ENCODE measurements at places on chromosomes 4 and X. TPM values are rescaled to one million over a fixed set of nuclear protein-coding genes. Genes with fewer than 3 reads are reported as not detected.

IL2RG gene
- 276 TPM for total RNA-seq

DNA sequence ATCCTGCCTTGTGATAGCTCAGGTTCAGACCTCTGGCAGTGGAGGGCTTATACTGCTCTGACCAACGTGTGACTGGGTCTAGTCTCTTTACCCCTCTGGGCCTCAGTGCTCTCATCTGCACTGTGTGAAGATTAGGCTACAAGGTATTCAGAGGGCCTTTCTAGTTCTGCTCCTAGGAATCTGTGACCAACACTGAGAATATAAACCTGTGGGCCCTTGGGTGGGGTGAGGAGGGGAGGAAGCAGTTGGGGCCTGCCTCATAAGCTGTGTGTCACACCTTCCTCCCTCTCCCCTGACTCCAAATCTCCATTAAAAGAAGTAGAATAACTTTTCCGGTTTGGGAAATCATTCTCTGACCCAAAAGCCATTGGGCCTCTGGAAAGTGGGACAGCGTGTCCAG, 66.3 kb upstream of the MSN start:
- H3K27ac ChIP-seq: peak overlapping the region; percentile 80
- no peaks in the 10 kb centered on the region for H3K27me3 ChIP-seq
- no peaks in the 10 kb centered on the region for H3K36me3 ChIP-seq
- no peak for DNase-seq
- peaks cover 54% of the 10 kb centered on the region for H3K4me1 ChIP-seq

GRCh38 chr4:103493450-103494159, 226.2 kb downstream of the TACR3 start:
- H3K4me3 ChIP-seq: no peak overlapping the region
- no peak for DNase-seq
- H3K27ac ChIP-seq: no peak overlapping the region
- H3K36me3 ChIP-seq: no peaks in the 10 kb centered on the region
- H3K27me3 ChIP-seq: no peaks in the 10 kb centered on the region

MMRN1 gene
- 0.49 TPM for total RNA-seq

- H3K27me3 ChIP-seq: no peaks in the 10 kb centered on the region
- H3K4me3 ChIP-seq: no peak overlapping the region
- no peak overlapping the region for H3K27ac ChIP-seq
- DNase-seq: no peak
These were observed 112.6 kb downstream of the LINC00632 start for GRCh38 chrX:140822184-140822583.

EMD gene
- total RNA-seq: 81.7 TPM

DNA sequence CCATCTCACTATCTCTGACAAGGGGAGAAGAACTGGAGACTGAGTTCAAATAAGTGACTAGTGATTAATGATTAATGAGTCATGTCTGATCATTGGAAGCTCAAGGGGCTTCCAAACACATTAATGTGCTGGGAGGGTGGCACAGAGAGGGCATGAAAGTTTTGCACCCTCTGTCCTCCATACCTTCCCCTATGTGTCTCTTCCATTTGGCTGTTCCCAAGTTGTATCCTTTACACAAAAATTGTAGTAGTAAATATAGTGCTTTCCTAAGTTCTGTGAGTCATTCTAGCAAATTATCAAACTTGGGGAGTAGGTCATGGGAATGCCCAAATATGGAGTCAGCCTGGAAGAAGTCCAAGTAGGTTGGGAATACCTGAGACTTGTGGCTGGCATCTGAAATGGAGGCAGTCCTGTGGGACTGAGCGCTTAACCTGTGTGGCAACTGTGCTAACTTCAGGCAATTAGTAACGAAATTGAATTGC, 4.1 kb upstream of the FAM200B start:
- H3K4me3 ChIP-seq: no peak overlapping the region
- peaks cover 21% of the 10 kb centered on the region for H3K4me1 ChIP-seq
- no peak overlapping the region for H3K27ac ChIP-seq
- no peaks in the 10 kb centered on the region for H3K27me3 ChIP-seq

GRCh38 chr4:143858456-143858855, 46.9 kb downstream of the GYPE start:
- no peaks in the 10 kb centered on the region for H3K36me3 ChIP-seq
- no peak overlapping the region for H3K27ac ChIP-seq
- no peaks in the 10 kb centered on the region for H3K4me1 ChIP-seq
- no peak for DNase-seq

GRCh38 chr4:49063670-49064069, 77.6 kb downstream of the CWH43 start:
- no peak overlapping the region for H3K27ac ChIP-seq
- H3K4me3 ChIP-seq: no peak overlapping the region
- no peaks in the 10 kb centered on the region for H3K27me3 ChIP-seq
- no peaks in the 10 kb centered on the region for H3K4me1 ChIP-seq
- no peak for DNase-seq

OGT gene
- total RNA-seq: 330 TPM

DNA sequence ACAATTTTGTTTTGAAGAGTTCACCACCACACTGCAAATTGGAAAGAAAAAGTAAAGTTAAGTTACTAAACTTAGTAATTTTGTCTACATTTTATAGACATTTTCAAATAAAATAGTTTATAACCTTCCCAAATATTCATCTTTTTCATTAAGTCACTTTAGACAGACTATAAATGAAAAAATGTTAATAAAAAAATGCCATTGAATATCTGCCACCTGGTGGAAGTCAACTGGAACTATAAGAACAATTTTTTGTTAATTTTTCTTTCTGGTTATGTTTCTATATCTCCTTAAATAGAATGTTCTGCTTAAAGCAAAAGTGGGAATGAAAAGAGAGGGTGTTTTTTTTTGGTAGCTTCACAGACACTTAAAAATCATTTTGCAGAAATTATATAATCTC, 534.4 kb upstream of the PCDH10 start:
- H3K27me3 ChIP-seq: no peaks in the 10 kb centered on the region
- H3K36me3 ChIP-seq: no peaks in the 10 kb centered on the region
- H3K4me1 ChIP-seq: no peaks in the 10 kb centered on the region
- DNase-seq: no peak
- no peak overlapping the region for H3K27ac ChIP-seq

DKK2 gene
- not detected for total RNA-seq

NAT8L gene
- 0.34 TPM for total RNA-seq

ARHGAP6 gene
- total RNA-seq: 2.1 TPM

DNA sequence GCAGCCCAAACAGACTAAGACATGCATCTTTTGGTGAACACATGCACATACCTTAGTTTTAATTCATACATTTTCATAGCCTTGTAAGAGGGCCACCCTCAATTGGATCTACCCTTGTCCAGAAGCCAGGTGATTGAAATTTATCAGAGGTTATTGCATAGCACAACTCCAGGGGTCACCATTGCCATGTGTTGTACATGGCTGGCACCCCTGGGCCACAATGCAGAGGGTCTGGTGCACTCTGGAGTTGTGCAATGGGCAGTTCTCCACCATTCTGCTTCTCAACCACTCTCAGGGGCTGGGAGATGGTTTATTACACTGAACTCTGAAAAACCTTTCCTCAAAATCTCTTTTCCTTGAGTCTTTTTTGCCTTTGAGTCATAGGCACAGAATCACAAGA, 184.4 kb upstream of the CXorf66 start:
- H3K4me3 ChIP-seq: no peak overlapping the region
- DNase-seq: no peak
- no peaks in the 10 kb centered on the region for H3K36me3 ChIP-seq
- no peak overlapping the region for H3K27ac ChIP-seq

DNA sequence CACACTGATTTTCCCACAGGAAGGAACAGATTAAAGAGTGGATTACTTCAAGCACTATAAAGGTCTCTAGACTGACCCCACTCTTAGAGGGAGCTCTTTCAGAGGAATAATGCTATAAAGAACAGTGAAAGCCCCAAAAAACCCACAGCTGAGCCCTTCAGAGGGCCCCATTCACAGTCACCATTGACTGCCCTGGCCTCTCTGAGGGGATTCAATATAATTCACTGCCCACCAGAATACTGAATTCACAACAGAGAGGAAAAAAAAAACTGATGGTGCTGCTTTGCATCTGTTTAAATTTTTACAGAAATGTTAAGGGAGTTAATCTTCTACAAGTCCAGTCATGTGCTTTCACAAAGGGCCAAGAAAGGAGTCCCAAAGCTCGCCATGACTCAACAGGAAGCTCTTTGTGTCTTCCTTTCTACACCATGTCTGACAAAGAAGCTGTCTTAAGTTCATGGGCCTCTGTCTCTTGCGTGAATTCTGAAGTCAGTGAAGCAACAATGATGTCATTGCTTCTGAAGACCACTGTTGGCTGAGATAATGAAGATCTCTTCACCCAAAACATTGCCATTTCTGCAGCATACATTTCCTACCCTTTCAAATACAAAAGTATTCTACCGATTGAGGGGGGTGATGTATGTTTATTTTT, 174.9 kb downstream of the ADAMTS3 start:
- H3K27ac ChIP-seq: no peak overlapping the region
- no peak overlapping the region for H3K4me3 ChIP-seq
- no peaks in the 10 kb centered on the region for H3K4me1 ChIP-seq
- H3K27me3 ChIP-seq: no peaks in the 10 kb centered on the region
- no peak for DNase-seq

GRCh38 chr4:36325499-36325898, 44.1 kb downstream of the DTHD1 start:
- H3K4me1 ChIP-seq: peaks cover 49% of the 10 kb centered on the region
- H3K4me3 ChIP-seq: no peak overlapping the region
- no peaks in the 10 kb centered on the region for H3K27me3 ChIP-seq
- H3K27ac ChIP-seq: peak overlapping the region; percentile 76
- peak; percentile 81 for DNase-seq

DNA sequence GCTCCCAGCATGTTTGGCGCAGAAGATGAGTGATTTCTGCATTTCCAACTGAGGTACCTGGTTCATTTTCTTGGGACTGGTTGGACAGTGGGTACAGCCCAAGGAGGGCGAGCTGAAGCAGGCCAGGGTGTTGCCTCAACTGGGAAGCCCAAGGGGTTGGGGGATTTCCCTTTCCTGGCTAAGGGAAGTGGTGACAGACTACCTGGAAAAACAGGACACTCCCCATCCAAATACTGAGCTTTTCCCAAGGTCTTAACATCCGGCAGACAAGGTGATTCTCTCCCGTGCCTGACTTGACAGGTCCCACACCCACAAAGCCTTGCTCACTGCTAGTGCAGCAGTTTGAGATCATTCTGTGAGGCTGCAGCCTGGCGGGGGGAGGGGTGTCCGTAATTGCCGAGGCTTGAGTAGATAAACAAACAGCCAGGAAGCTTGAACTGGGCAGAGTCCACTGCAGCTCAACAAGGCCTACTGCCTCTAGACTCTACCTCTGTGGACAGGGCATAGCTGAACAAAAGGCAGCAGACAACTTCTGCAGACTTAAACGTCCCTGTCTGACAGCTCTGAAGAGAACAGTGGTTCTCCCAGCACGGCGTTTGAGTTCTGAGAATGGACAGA, 307.7 kb upstream of the ARSJ start:
- H3K27me3 ChIP-seq: no peaks in the 10 kb centered on the region
- H3K27ac ChIP-seq: no peak overlapping the region
- H3K36me3 ChIP-seq: no peaks in the 10 kb centered on the region
- H3K4me3 ChIP-seq: no peak overlapping the region
- H3K4me1 ChIP-seq: no peaks in the 10 kb centered on the region

DNA sequence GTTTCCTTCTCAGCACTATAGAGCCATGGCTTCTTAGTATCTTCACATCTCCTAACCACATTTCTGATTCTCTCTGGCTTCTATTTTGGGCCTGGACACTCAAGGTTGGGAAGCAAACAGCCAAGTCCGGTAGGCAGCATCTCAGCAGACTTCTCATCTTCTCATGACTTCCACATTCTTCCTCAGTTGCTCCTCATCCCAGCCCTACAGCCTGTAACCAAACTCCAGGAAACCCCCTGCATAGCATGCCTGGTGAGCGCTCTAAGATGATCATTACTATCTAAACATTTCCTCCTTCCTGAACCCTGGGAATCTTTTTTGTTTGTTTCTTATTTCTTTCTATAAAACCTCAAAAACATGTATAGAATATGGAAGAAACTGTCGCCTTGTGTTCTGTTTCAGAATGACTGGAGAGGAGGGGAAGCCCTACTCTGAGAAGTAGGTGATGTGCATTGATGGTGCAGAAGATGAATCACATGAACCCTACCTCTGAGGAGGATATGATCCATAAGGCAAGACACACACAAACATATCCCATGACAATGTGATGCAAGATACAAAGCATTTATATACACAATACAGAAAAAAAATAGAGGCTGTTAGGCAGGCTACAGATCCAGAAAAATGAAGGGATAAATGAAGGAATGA, 219.8 kb upstream of the GYPA start:
- no peak for DNase-seq
- H3K27me3 ChIP-seq: peaks cover 13% of the 10 kb centered on the region
- no peaks in the 10 kb centered on the region for H3K36me3 ChIP-seq
- no peak overlapping the region for H3K27ac ChIP-seq
- peaks cover 12% of the 10 kb centered on the region for H3K4me1 ChIP-seq

DNA sequence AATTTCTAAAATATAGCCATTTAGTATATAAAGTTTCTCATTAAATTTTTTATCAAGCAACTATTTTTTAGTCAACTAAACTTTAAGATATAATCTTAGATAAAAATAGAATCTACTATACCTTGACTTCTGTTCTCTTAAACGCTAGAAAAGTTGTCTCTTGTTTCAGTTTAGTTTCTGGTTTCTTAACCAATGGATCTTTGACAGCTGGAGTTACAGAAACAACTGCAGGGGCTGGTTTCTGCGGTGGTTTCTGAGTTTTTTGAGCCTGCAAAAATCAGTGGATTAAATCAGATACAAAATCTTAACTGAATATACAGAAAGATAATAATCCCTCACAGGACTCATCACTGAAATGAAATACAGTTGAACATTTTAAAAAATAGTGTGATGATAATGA, 21.9 kb downstream of the INTS12 start:
- DNase-seq: no peak
- H3K4me1 ChIP-seq: no peaks in the 10 kb centered on the region
- H3K27ac ChIP-seq: no peak overlapping the region
- no peak overlapping the region for H3K4me3 ChIP-seq
- H3K36me3 ChIP-seq: peaks cover 13% of the 10 kb centered on the region

DNA sequence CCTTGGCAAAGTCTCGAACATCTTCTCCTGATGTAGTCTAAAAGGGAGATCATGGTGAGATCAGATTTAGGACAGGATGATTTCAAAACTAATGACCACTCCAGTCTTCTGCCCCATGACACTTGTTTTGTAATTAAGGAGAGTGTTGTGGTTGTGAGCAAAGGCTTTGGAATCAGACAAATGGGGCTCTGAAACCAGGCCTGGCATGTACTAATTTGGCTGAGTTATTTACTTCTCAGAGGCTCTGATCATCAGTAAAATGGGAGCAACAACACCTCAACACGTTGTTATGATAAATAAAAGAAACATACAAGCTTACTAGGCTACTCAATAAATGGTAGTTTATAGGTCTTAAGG, 106.9 kb upstream of the FTHL17 start:
- no peaks in the 10 kb centered on the region for H3K27me3 ChIP-seq
- H3K27ac ChIP-seq: no peak overlapping the region
- no peak overlapping the region for H3K4me3 ChIP-seq
- no peaks in the 10 kb centered on the region for H3K36me3 ChIP-seq
- no peak for DNase-seq

ADAM29 gene
- not detected for total RNA-seq
